ENCODE measurements at places on chromosomes 1 and 21. TPM values are rescaled to one million over a fixed set of nuclear protein-coding genes. Genes with fewer than 3 reads are reported as not detected.

Gene TSPAN2
- under 0.01 TPM for total RNA-seq

Gene CLIC6
- not detected for total RNA-seq

Gene PCP4
- total RNA-seq = not detected

Gene TAS1R1
- not detected for total RNA-seq

Gene FBXO42
- total RNA-seq = 10.4 TPM

Gene PADI1
- total RNA-seq = 1.9 TPM

Gene ZSWIM5
- 0.29 TPM for total RNA-seq

Gene FCRL1
- total RNA-seq = not detected

Gene FAM78B
- 0.29 TPM for total RNA-seq

Gene DNM3
- not detected for total RNA-seq

Gene SPRR2A
- not detected for total RNA-seq

Gene S1PR1
- total RNA-seq = 14.7 TPM
